Dorsolateral prefrontal cortex (tissue), 122 donors: ENCODE measurements at places on chromosomes 5 and 9. TPM values are rescaled to one million over a fixed set of nuclear protein-coding genes. Genes with fewer than 3 reads are reported as not detected.

Gene RPP25L
- total RNA-seq: 19.5 TPM

Gene PCDHB8
- total RNA-seq: 7.3 TPM

Gene PDE8B
- 47.1 TPM for total RNA-seq

Gene APBA1
- 81.1 TPM for total RNA-seq

Gene IZUMO3
- not detected for total RNA-seq

Gene FAM153A
- total RNA-seq: 63.6 TPM

Gene IL13
- total RNA-seq: not detected

Gene N4BP3
- total RNA-seq: 8.7 TPM

Gene GPR151
- total RNA-seq: 0.21 TPM

Gene C9orf153
- 2.0 TPM for total RNA-seq

Gene BRD9
- 80.2 TPM for total RNA-seq

Gene ZCCHC9
- 15.9 TPM for total RNA-seq

Gene HMMR
- 0.61 TPM for total RNA-seq

Gene GFI1B
- not detected for total RNA-seq

Gene SOX30
- total RNA-seq: not detected

Gene PPP2R2B
- total RNA-seq: 204 TPM

Gene ENTREP1
- total RNA-seq: 14.0 TPM
